ENCODE measurements at places on chromosomes 11 and 22. TPM values are rescaled to one million over a fixed set of nuclear protein-coding genes. Genes with fewer than 3 reads are reported as not detected.

DNA sequence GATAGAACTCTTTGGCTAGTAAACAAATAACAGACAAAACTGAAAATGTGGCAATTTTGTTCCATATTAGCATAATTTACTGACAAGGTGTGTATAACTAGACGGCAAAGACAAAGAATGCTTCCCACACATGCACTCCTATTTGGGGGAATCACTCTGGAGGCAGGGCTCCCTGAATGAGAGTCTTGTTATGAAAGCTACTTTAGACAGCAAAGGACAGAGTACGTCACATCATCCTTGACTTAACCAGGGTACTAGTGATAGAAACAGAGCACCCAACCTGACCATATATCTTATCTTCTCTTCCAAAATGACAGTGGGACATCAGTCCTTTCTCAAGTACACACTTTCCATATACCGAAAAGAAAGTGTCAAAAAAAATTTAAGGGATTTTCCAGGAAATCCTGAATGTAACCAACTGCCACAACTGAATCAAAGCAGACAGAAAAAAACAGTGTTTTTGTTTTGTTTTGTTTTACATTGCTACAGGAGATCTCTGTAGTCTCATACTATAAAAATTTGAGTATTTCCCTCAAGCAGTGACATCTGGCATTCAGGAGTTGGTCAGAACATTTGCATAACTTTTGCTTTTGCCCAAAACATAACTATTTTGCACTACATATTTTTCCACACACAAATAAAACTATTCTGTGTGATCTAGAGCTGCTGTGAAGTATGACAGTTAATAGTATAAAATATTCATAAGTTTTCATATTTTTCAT lies 98.9 kb downstream of the ARHGAP20 start:
- H3K4me1 ChIP-seq = no peaks in the 10 kb centered on the region
- H3K27me3 ChIP-seq = peaks cover 4% of the 10 kb centered on the region
- no peaks in the 10 kb centered on the region for H3K36me3 ChIP-seq
- DNase-seq = no peak
- no peak overlapping the region for H3K27ac ChIP-seq

GRCh38 chr22:23237841-23238240 lies 57.5 kb downstream of the BCR start:
- H3K27me3 ChIP-seq = no peaks in the 10 kb centered on the region
- no peak for DNase-seq
- H3K36me3 ChIP-seq = peaks cover 9% of the 10 kb centered on the region
- H3K27ac ChIP-seq = no peak overlapping the region

DNA sequence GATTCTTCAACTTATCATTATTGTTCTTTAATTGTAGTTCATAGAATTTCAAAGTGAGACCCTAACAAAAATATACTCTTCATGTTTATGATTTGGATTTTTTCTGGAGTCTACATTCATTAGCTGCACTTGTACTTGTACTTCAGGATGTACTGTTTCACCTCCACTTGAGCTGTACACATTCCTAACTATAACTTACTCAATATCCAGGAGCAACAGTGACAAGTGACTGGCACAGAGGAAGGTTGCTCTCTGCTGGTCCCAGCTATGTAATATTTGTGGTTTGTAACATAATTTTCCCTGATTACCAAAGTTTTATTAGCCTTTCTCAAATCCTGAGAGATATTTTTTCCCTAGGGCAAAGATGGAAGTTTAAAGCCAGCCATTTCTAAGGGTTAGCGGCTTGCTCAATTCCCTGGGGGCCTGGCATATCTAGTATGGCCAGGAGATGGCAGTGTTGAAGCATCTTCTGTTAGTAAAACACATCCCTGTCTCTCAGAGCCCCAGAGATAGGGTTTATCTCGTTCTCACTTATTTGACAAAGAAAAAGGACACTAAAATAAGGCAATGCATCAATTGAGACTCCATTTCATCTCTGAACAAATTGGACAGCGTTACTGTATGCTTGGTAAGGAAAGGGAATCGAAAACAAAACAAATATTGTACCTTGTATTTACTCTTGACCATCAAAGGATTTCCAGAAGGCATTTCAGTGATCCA lies 14.2 kb downstream of the OR52A5 start:
- no peak overlapping the region for H3K27ac ChIP-seq
- no peak overlapping the region for H3K4me3 ChIP-seq
- no peaks in the 10 kb centered on the region for H3K36me3 ChIP-seq
- DNase-seq = peak; percentile 58
- peaks cover 19% of the 10 kb centered on the region for H3K27me3 ChIP-seq

DNA sequence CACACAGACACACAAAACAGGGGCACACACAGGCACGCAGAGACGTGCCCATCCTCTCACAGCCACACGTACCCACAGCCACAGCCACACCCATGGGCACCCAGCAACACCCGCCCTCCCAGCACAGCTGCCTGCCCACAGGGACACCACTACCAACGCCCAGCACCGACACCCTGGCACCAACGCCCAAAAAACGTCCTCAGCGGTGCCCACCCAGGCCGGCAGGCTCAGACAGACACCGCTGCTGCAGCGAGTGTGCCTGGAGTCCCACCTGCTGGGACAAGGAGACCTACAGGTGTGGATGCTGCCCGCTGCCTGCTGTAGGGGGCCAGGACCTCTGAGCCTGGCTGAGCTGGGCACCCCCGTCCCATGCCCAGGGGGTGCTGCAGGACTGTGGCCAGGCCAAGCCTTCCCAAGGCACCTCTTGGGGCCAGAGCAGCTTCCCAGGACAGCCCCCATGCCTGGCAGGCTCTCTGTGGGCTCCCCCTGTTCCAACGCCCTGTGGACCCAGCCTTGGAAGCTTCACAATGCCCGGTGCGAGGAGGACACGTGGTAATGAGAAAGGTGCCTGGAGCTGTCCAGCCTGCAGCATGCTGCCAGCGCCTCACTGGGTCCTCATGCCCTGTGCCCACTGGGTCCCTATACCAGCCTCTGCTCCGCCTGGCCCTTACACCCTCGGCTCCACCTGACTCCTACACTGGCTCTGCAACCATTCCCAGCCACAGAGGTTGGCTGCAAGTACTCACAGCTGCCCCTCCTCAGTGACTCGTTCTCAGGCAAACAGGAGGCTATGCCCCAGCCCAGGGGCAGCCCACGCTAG lies 45.8 kb upstream of the TH start:
- H3K36me3 ChIP-seq = no peaks in the 10 kb centered on the region
- H3K27me3 ChIP-seq = peaks cover 9% of the 10 kb centered on the region
- peaks cover 9% of the 10 kb centered on the region for H3K4me1 ChIP-seq
- peak; percentile 39 for DNase-seq

Gene TSSK2
- total RNA-seq = not detected

Data from activated CD8-positive, alpha-beta memory T cell treated with anti-CD3 and anti-CD28 coated beads, Interleukin-2, amount 10 ng/mL, durations not matched to agents 7 days and 5 days (primary cell).